ENCODE measurements at places on chromosomes 1 and 21.

DNA sequence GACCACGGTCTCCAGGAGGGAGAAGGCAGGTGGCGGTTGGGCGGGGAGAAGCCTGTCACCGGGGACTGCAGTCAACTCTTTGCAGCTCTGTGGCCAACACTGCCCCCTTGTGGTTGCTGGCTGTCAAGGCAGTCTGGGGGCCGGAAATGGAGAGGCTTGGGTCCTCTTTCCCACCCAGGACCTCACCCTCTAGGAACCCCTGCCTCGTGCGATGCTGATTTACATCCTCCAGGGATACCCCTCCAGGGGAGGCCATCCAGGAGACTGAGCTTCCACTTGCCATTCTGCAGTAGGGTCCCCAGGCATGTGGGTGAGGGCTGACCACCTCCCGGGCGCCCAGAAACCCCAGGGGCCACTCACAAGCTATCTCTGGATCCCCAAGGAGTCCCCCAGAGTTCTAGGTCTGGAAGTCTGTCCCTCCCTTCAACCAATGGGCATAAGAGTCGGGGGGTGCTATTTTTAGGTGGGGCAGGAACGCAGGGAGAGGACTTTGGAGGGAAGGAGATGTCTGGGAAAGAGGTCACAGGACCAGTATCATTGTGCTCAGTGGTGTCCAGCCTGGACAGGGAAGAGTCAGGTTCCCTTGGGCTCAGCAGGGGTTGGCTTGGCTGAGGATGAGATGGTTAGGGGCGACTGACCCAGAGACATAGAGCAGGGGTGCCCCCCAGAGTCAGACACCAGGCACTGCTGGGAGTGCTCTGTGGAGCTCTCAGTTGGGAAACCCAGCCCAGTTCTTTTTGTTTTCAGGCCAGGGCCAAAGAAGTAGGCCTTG lies 7.1 kb upstream of the GPR61 start:
- DNase-seq, result peak; percentile 98

DNA sequence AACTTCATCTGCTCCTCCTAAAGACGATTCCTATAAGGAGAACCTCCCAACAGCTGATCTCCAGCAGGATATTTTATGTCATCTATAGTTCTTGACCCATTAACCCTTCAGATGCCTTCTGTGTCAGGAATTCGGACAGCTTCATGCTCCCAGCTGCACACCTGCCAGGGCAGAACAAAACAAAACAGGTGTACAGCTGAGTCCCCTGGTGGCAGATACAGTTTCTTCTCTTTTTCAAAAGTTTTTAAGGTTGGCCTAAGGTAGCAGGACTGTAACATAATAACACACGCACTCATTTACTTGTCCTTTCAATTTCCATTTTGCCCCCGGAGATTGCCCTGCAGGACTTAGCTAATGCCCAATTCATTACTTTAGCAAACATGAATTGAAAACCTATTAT lies 218.3 kb downstream of the S1PR1 start:
- no peak for DNase-seq

GRCh38 chr21:42706765-42707164 lies 53.3 kb downstream of the PDE9A start:
- no peak for DNase-seq

GRCh38 chr1:59678493-59679228 lies 136.1 kb upstream of the HOOK1 start:
- no peak for DNase-seq

GRCh38 chr1:23585321-23586022 lies 26.2 kb upstream of the ID3 start:
- no peak for DNase-seq

GRCh38 chr1:114289306-114289705 lies 135.6 kb upstream of the SYT6 start:
- DNase-seq, result no peak

DNA sequence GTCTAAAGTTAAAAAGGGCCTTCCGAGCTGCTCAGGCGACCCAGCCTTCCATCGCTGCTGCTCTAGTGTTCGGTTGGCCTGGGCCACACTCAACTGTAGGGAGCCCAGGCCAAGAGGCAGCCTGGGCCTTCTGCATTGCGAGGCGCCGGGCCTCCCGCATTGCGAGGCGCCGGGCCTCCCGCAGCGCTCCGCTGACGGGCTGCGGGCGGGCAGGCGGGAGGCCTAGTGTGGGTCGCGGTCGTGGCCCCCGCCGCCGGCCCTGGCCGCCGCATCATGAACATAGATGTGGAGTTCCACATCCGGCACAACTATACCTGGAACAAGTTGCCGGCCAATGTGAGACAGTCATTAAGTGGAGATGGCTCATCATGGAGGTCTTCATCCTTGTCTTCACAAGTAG lies 48.3 kb downstream of the PPIAL4G start:
- no peak for DNase-seq

- no peak for DNase-seq
Measured at GRCh38 chr1:235259133-235259778, 68.7 kb downstream of the ARID4B start.

GRCh38 chr21:46410516-46410915 lies 48.2 kb upstream of the DIP2A start:
- DNase-seq, result no peak

- no peak for DNase-seq
Measured at GRCh38 chr1:188402986-188403385, 1574.2 kb downstream of the PLA2G4A start.

GRCh38 chr1:10586125-10586524 lies 111.4 kb downstream of the PEX14 start:
- DNase-seq, result no peak

GRCh38 chr1:111593403-111594305 lies 25.9 kb upstream of the RAP1A start:
- no peak for DNase-seq

DNA sequence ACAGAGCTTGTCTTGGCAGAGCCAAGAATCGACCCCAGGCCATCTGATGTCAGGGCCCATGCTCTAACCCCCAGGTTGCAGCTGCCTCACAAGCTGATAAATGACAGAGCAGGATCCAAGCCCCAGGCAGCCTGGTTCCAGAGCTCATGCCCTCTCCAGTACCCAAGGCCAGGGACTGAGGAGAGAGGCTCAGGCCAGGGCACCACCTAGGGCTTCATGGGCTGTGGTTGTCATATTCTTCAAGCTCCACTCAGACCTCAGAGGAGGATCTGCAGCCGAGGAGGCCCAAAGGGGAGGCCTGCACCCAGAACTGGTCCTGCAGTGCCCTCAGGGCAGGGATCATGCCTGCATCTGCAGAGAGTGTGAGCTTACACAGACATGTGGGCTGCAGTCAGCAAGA lies 301.1 kb downstream of the MATN1 start:
- DNase-seq, result no peak

GRCh38 chr1:27520651-27521050 lies 30.7 kb upstream of the WASF2 start:
- DNase-seq, result no peak

GRCh38 chr1:33364565-33364918 lies 43.6 kb upstream of the A3GALT2 start:
- DNase-seq, result no peak

GRCh38 chr1:8095584-8095983 lies 69.5 kb upstream of the ERRFI1 start:
- no peak for DNase-seq

DNA sequence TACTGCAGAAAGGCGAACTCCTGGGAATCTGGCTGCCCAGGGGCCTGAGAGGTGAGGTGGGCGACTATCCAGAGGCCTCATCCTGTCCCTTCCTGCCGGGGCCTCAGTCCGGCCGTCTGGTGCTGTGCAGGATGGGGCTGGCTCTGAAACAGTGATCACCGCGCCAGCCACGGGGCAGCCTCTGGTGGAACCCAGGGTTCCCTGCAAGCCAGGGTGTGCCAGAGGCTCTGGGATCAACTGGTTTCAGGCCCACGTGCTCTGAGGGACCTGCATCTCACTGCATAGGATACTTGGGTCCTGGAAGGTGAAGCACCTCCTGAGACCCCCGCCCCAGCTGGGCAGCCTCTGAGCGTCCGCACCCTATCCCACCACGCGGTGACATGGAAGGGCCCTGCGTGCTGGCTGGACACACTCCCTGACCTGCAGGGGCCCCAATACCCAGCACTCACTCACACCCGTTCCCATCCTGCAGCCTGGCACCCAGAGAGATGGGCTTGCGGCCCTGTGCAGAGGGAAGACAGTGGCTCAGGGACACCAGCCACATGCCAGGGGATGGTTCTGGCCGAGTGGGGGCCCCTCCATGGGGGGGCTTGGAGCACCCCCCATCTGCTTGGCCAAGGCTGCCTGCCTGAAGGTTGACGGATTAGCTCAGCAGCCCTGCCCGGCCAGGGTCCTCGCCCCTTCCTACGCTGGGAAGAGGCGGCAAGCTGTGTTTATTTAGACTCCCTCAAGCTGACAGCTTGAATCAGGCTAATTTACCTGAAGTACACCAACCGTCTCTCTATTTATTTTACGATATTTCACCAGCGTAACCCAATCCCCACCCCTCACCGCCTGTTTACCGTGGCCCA lies 64.3 kb upstream of the TTC34 start:
- DNase-seq, result no peak

Data from neural crest cell (in vitro differentiated cells).